ENCODE measurements at places on chromosomes 7 and 10. TPM values are rescaled to one million over a fixed set of nuclear protein-coding genes. Genes with fewer than 3 reads are reported as not detected.

DNA sequence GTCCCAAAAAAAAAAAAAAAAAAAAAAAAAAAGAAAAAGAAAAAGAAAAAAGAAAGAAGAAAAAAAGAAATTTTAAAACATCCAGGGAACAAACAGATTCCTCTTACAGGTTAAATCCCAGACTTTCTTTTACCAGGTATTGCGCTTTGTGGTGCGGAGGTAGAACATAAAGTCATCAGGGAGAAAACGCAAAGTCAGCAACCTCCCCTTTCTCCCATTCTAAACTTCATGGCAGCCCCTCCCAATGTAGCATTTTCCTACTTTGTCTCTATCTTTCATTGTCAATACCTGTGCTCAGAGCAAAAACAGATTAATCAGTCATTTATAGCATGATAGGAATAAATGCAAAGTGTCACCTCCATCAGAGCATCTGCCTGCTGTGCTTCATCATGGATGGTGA, 299.7 kb downstream of the SFMBT2 start:
- DNase-seq, result no peak

- DNase-seq, result no peak
Observed at GRCh38 chr10:30576641-30577040, 52.9 kb downstream of the LYZL2 start.

- no peak for DNase-seq
Observed at GRCh38 chr7:147188467-147188866, 1071.9 kb downstream of the CNTNAP2 start.

DNA sequence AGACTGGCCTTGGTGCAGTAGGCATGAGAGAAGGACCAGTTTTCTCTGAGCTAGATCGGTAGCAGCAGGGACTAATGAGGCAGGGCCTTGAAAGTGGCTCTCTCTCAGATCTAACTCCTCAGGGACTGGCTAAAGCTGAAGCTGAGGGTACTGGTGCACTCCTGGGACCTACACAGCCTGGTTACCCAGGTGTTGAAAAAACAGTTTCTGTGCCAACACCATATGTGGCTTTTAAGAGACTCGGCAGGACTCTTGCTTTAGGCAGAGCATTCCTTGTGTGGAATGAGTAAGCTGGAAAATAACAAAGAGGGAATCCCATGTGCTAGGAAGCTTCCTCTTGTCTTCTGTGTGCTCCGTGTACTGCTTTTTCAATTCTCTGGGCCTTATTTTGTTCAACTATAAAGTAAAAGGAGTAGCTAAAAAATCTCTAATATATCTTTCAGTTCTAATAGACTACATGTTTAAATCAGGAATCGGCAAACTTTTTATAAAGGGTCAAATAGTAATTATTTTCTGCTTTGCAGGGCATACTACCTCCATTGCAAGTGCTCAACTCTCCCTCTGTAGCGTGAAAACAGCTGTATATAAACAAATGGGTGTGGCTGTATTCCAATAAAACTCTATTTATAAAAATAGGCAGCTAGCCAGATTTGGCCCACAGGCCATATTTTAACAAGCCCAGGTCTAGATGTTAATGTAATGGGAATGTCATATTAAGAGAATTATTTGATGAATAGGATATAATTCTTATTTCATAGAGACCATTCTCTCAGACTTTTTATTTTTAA, 186.1 kb upstream of the KAT6B start:
- no peak for DNase-seq

DNA sequence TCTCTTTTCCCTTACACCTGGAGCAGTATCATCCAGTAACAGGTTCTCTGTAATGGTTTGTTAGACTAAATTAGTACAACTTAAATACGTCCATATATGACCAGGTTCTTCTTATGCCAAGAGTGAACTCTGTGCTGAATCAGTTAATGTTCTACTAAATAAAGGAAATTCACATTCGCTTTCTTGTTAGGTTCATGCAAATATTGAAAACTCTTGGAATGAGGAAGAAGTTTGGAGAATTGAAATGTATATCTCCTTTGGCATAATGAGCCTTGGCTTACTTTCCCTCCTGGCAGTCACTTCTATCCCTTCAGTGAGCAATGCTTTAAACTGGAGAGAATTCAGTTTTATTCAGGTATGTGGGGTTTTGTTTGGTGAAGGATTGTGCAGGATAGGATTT, 15.3 kb upstream of the CFAP69 start:
- DNase-seq, result no peak

DNA sequence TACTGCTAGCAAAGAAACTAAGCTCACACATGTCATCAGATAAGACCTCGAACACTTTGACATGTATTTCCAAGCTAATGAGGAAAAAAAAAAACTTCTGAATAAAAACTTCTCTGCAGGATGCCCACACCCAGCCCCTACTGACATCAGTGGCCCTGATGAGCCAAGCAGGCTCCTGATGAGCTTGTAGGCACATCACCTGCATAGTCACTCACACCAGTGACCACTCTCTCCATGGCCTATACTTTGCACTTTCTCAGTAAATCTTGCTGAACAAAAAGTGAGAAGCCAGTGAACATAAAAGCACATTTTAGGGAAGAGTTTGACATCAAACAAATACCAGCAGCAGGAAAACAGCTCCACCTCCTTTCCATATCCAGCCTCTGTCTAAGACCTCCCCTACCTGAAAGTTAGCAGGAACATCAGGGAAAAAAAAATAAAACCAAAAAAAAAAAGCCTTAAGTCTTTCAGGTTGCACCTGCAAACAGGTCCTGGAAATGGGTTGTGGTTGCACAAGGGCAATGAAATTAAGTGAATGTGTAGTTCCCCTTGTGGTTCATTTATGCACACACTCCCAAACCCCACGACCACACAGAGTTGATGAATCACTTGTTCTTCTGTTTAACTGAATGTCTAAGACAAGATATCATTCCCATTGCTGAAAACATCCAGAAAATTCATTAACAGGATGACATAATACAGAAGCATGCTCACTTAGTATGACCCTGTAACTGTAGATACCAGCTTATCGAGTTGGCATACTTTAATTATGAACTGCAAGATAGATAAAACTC, 205.2 kb upstream of the PDE1C start:
- DNase-seq, result no peak

GRCh38 chr10:8778713-8779112, 724.2 kb downstream of the GATA3 start:
- DNase-seq, result no peak

GRCh38 chr7:68109299-68109698, 1112.7 kb downstream of the TYW1 start:
- no peak for DNase-seq

GRCh38 chr10:14063531-14064285, 267.0 kb downstream of the FRMD4A start:
- DNase-seq, result peak; percentile 40

DNA sequence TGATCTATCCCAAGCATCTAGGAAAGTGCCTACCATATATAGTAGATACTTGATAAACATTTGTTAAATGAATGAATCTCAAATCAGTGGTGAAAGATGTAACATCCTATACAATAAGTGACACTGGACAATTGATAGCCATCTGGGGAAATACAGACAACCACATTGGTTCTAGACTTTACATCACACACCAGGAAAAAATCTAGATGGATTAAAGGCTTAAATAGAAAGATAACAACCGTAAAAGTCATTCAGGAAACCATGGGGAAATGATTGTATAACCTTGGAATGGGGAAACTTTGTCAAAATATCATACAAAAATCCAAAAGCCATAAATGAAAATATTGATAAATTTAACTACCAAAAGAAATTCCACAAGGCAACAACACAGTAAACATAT, 7.0 kb upstream of the GARIN1A start:
- DNase-seq, result no peak

DNA sequence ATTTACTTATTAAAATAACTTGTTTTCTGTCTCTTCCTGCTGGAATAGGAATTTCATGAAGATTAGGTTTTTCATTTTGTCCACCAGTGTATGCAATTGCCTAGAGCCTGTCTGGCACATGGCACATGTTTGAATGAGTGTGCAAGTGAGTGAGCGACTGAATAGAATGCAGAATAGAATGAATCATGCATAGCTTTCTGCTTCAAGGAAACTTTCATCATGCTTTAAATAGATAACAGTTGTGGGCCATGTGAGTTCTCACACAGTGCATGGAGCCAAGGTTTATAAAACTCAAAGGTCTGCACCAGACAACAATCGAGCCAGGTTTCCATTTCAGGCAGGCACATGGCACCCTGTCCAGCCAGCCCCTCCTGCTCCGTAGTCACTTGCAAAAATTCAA, 74.2 kb upstream of the HECW1 start:
- no peak for DNase-seq

- no peak for DNase-seq
Observed at GRCh38 chr10:124595143-124595883, 133.7 kb downstream of the LHPP start.

GRCh38 chr10:8183241-8183704, 128.8 kb downstream of the GATA3 start:
- no peak for DNase-seq

DNA sequence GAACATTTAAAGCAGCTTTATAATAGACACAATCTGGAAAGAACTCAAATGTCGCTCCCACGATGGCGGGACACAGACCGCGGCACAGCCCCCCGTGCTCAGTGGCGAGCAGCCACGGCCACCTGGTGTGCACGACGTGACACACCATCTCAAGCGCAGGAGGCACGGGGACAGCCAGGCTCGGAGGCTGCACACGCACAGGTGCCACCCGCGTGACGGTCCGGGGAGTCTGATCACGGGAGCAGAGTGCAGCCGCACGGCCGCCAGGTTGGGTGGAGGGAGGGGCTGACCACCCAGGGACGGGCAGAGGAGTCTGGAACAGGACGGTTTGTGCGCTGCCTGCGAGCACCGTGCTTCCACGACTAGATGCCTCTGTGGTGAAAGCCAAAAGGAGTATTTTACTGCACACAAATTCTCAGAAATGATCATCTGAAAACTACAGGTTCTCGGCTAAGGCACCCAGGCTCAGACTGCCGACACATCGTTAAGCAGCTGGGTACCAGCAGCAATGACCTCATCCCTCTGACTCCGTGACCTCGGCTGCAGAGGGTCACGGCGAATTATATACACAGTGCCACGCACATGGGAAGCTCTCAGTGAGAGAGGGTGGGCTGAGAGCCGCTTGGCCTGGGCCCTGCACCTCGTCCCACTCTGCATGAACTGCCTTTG, 7.5 kb upstream of the GPER1 start:
- DNase-seq, result no peak

DNA sequence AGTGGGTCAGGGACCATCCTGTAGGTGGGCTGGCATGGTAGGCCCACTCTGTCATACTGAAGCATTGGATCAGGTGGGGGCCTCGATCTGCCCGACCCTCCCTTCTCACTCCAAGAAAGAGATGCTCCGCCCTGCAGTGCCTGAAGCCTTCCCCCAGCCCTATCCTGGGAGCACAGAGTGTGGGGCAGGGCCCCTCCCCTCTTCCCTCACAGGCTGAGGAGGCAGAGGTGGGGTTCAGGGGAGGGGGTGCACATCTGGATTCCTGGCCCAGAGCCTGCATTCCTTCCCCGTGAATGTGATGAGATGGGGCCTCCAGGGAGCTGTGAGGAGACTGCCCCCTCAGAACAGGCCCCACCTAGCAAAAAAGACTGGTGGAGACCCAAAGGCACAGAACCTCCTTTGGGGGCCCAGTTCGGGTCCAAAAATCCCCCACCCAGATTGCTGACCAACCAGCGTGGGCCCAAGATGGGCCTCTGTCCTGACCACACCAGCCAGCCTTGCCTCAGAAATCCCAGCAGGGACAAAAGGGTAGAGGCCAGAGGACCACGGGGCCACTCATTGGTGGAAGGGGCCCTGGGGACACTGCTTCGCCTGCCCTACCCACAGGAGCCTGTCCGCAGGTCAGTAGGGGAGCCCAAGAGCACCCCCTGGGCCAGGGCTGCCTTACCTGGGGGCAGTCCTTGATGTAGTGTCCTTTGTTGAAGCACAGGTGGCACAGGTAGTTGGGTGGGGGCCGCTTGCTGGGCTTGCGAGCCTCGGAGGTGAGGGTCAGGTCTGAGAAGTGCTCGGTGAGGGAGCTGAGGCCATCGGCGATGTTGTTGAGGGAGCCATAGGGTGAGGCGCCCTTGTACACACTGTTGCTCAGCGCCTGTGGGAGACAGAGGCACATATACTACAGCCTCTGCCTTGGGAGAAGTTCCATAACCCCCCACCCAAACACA, 13.3 kb downstream of the ZCCHC24 start:
- no peak for DNase-seq

- DNase-seq, result peak; percentile 57
Observed at GRCh38 chr7:128135515-128136214, 104.4 kb upstream of the LRRC4 start.

DNA sequence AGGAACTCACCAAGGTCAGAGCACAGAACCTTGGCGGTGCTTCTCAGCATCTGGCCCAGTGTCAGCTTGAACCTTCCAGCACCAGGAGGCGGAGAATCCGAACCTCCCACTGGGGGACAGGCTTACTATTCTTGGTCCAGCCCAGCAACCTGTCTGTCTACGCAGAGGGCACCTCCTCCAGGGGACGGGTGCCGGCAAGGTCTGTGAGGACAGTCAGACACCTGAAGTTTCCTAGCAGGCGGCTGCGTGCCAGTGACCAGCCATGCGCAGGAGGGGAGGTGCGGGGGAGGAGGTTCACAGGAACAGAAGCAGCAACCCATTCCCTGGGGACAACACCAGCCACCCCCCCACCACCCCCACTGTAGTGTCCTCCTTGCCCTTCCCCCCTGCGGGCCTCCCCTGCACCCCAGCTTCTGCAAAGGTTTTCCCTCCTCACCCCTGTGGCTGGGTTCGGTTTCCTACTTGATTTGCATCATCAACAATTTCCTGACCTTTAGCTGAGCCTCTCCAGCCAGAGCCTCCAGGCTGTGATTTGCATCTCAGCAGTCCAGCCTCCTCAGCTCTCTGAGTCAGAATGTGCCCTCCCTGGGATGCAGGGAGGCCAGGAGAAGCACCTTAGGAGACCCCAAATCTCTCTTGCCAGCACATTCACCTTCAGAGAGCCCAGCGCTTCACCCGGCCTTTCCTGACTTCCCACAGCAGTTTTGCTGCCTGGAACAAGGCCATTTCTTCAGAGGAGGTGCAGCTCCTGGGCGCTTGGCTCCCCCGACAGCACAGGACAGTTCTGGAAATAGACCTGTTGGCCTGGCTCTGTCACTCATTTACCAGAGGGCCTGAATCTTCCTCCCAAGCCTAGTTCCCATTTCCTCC, 107.5 kb upstream of the NPS start:
- no peak for DNase-seq

The SAMD9L gene
- 2.1 TPM for polyA plus RNA-seq

The GTF2IRD2 gene
- 22.6 TPM for polyA plus RNA-seq

The SFTPD gene
- 0.27 TPM for polyA plus RNA-seq

The UNCX gene
- polyA plus RNA-seq, result not detected

The PDK4 gene
- 724 TPM for polyA plus RNA-seq

The NAMPT gene
- polyA plus RNA-seq, result 34.4 TPM

The WNT8B gene
- not detected for polyA plus RNA-seq

Data from heart left ventricle (tissue), 16 donors.